ENCODE measurements at places on chromosomes 6 and 20.

DNA sequence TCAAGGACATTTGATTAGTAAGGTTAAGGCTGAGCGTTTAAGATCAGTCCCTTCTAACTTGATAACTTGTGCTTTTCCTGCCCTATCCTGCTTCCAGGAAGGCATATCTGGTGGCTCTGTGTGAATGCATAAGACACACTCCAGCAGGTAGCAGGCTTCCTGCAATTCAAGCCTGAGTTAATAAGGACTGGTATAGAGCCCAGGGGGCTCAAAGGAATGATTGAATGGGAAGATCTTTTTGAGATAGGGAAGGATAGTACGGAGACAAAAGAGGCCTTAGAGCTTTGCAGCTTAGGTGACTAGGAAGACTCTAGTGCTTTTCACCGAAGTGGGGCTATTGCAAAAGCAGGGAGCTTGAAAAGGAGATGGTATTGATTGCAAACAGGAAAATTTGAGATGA, 307.1 kb downstream of the GRIK2 start:
- no peak for DNase-seq

DNA sequence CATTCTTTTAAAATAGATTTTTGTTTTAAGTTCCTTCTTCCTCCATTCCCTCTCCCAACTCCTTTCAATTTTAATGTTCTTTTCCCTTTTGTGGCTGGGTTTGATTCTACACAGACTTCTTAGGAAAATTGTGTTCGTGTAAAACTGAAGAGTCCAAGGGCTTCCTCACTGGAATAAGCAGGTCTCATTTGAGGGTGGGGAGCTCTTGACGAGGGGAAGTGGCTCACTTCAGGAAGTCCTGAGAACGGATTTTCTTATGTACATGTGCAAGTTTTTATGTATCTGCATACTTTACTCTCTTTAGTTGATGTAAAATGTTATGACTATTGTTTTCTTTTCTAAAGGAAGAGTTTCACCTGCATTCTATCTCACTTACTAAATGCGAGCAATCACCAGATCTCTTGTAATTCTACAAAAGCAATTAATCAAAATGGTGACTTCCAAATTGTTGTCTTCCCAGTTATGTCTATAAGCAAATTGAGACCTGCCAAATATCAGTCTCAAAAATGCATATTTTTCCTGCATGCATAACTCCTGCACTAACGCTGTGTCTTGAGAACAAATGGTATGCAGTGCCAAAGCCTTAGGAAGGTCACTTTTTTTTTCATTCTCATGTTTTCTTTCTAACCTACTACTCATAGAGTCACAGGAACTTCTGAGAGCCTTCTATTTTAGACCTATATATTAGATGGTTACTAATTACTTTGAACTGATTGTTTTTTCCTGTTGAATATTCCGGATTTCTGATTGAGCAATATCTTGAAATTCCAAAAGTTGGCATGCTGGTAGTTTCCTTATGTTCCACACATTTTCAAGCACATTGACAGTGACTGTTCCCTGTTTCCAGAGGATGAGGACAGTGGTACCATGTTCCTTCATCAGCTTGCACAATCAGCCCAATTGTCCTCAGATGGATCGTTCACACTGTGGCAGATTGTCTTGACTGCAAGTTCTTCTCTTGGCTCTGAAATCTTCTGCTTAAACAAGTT, 251.9 kb upstream of the PRDM1 start:
- DNase-seq = no peak

- no peak for DNase-seq
Measured at GRCh38 chr6:37864250-37864649, 44.7 kb downstream of the ZFAND3 start.

DNA sequence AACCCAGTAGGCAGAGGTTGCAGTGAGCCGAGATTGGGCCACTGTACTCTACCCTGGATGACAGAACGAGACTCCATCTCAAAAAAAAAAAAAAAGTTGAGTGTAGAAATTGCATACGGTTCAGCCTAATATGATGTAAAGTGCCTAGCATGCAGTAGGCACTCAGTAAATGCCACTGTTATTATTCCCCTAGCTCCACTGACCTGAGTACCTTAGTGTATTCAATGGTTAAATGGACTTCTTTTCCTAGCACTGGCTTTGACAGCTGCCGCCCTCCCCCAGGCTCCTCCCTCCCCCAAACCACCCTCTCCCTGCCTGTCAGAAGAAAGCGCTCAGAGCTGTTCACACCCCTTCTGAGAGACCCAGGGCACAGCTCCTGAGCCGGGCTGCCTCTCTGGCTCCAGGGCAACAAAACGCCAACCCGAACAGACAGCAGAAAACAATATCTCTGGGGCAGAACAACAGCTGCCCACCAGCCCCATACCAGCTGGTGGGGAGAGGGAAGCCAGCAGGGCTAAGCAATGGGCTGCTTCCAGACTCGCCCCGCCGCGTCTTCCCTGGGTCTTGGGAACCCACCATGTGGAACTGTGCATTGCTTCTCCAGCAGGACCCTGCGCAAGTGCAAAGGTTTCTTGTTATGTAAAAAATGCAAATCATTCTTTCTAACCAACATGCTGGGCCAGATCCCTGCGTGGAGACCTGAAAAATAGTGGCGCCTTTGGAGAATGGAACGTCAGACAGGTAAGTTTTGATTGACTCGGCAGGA, 4.5 kb downstream of the CPNE5 start:
- DNase-seq = no peak

GRCh38 chr6:155333414-155333813, 19.1 kb upstream of the TFB1M start:
- DNase-seq = no peak

DNA sequence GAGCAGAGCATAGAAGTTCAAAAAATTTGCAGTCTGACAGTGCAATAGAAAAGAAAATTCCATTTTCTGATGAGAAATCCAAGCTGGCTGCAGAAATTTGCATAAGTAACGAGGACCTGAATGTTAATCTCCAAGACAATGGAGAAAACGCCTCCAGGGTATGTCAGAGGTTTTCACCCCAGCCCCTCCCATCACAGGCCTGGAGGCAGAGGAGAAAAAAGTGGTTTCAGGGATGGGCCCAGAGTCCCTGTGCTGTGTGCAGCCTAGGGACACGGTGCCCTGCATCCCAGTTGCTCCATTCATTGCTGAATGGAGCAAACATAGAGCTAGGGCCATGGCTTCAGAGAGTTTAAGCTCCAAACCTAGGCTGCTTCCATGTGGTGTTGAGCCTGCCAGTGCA, 327.9 kb upstream of the KHDRBS2 start:
- no peak for DNase-seq

DNA sequence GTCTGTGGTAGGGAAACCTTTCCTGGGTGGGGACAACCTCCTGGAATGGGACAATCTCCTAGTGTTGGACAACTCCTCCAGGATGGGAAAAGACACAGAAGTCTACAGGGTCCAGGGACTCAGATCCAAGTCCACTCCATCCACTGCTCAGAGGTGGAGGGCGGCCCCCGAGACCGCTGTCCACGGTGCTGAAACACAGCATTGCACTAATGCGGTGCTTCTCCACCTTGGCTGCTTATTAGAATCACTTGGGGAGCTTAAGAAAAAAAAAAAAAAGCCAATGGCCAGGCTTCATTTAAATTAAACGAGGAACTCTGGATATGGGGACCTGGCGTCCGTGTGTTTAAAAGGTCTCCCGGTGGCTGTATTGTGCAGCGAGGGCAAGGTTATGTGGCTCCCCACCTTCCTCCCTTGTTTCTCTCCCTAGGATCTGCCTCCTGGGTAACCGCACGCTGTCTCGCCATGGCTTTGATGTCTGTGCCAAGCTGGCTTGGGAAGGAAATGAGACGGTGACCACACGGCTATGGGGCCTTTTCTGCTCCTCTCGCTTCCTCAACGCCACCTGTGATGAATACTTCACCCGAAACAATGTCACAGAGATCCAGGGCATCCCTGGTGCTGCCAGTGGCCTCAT, 12.0 kb downstream of the SLC12A5 start:
- DNase-seq = peak; percentile 54

DNA sequence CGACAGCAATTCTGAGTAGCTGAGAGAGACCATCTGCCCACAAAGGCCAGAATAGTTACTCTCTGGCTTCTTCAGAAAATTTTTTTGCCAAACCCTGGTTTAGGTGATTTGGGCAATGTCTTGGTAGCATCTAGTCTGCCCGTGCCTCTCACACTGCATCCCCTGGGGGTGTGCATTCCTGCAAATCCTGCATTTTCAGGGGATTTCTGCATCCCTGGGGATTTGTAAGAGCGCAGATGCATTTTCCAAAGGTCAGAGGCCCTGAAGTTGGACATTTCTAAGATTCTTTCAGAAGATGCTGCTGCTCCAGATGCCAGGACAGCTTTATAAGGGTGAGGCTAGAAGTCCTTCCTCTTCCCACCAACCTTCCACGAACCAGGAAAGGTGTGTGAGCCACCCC, 4.0 kb downstream of the CST9 start:
- DNase-seq = no peak

DNA sequence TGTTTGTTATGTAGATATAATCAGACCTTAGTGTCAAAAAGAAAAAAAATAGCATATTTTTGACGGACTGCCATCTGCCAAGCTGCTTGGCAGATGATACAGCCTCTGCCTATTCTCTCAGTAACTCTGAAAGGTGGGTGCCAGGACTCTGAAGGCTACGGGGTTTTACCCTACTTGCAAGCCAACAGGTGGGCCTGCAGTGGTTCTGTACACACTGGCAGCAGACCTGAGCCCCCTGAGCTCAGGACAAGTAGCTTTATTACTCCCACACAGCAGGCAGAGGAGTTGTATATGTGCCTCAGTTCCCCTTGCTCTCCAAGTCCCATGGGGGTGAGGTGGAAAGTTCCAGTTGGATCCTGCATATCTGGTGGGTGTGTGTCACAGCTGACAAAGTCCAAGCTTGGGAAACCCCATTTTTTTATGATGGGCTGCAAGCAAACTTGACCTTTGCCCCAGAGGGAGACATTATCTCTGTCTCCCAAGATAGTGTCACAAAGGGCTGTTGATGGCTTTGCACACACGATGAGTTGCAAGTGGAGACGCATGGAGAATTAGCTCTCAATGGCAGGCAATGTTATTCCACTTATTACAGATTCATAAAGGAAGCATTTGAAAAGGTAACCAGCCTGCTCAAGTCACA, 20.5 kb upstream of the AFDN start:
- DNase-seq = no peak

DNA sequence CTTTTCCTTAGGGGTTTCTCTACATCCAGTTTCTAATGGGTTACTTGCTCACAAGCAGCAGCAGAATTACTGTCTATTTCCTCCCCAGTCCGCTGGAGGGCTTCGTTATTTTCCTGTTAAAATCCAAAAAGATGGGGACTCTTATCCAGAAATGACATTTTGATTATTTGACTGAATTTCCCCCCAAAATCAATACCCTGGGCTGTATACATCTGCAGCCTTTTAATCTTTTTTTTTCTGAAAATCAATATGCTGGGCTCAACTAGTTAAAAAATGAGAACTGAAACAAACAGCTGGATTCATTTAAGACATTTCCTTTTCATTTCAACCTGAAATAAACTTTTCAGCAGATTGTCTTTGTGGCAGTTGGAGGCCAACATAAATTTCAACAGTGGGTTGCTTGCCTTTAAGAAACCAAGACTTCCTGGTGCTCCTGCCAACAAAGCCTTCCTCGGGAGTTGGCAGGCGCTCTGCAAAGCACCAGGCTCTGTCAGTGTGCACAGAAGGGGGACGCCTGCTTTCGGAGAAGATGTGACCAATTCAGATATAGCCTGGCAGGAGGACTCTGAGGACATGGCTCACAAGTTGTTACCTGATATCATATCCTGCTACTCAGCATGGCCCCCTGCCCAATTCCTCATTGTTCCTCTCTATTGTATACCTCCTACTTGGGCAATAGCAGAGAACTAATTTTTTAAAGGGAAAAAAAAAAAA, 204.7 kb upstream of the ARG1 start:
- DNase-seq = peak; percentile 43

GRCh38 chr20:10463622-10464021, 28.5 kb downstream of the SLX4IP start:
- no peak for DNase-seq

GRCh38 chr6:150949526-150949925, 84.0 kb downstream of the MTHFD1L start:
- DNase-seq = peak; percentile 32

GRCh38 chr6:159959976-159960384, 8.9 kb upstream of the IGF2R start:
- DNase-seq = no peak

GRCh38 chr6:72925136-72925535, 300.2 kb downstream of the KHDC1L start:
- no peak for DNase-seq

DNA sequence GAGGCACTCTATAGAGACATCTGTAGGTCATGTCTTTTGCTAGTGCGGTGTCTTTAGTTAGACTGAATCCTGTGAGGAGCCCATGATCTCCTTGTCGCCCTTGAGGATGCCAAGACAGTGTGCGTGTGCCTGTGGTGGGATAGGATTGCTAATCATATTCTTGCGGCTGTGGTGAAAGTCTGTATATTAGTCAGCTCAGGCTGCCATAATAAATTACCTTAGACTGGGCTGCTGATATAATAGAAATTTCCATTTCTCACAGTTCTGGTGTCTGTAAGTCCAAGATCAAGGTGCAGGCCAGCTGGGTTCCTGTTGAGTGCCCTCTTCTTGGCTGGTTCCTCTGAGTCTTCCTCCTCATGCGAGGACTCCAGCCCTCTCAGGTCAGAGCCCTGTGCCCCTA, 141.2 kb downstream of the JARID2 start:
- DNase-seq = no peak

- DNase-seq = no peak
Measured at GRCh38 chr20:23265226-23265625, 85.4 kb upstream of the NXT1 start.

GRCh38 chr6:154301839-154302752, 54.5 kb downstream of the IPCEF1 start:
- DNase-seq = peak; percentile 30
